ENCODE measurements at places on chromosomes 2 and 18.

- DNase-seq: no peak
Measured at GRCh38 chr18:74277296-74277695, 14.5 kb downstream of the CYB5A start.

- peak; percentile 76 for DNase-seq
Measured at GRCh38 chr18:21167641-21168377, 56.2 kb upstream of the ROCK1 start.

DNA sequence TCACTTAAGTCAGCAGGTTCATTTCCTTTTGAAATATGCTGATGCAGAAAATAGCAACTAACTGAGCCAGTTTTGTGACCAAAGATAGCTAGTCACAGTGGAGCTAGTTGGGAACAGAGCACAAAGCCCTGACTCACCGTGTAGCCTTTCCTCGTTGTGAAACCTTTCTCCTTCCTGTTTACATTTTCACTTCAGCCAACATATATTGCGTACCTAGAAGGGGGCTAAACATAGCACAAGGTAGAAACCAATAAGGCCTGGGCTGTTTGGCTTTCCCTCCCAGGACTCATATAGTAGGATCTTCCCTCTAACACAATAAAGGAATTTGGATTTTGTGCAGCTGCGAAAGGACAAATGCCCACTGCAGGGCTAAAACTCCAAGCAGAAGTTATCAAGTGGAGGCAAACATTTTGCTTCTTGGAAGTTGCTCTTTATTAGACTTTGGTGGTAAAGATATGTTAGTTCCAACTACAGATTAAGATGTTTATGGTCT is 24.5 kb upstream of the LPIN2 start:
- DNase-seq: no peak

DNA sequence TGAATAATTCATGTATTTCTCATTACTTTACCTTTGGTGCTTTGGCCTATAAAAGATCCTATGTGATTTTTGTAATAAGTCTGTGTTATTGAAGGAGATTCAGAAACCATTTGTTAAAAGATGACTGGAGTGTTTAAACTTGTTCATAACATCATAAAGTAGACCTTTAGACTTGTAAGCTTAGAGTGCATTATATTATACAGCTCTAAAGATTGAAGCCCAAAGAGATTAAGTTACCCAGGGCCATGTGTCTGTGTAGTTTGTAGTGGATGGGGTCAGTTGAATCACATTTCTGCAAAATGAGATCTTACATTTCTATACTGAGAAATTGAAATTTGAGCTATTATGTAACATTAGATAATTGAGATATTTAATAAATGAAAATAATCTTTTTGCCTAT is 60.2 kb upstream of the STON1 start:
- DNase-seq: no peak

GRCh38 chr2:235806986-235807750 is 313.3 kb downstream of the AGAP1 start:
- DNase-seq: peak; percentile 82

- DNase-seq: no peak
Measured at GRCh38 chr2:236843161-236843968, 242.3 kb upstream of the COPS8 start.

DNA sequence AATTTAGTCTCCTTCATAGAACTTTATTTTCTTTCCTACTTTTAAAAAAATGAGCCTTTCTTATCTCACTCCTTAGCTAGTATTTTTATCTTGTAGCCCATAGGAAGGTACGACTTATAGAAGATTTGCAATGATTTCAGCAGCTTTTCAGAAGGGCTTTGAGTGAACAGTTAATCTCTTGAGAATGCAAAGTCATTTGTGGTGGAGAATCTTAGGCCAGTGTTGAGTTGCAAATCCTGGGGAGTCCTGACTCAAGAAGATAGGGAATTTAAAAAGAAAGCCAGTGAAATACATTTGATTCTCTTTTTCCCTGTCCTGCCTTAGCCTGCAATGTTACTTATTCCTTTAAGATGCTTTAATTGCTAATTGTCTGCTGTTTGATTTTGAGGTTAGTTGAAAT is 33.6 kb downstream of the LYPD6 start:
- no peak for DNase-seq

DNA sequence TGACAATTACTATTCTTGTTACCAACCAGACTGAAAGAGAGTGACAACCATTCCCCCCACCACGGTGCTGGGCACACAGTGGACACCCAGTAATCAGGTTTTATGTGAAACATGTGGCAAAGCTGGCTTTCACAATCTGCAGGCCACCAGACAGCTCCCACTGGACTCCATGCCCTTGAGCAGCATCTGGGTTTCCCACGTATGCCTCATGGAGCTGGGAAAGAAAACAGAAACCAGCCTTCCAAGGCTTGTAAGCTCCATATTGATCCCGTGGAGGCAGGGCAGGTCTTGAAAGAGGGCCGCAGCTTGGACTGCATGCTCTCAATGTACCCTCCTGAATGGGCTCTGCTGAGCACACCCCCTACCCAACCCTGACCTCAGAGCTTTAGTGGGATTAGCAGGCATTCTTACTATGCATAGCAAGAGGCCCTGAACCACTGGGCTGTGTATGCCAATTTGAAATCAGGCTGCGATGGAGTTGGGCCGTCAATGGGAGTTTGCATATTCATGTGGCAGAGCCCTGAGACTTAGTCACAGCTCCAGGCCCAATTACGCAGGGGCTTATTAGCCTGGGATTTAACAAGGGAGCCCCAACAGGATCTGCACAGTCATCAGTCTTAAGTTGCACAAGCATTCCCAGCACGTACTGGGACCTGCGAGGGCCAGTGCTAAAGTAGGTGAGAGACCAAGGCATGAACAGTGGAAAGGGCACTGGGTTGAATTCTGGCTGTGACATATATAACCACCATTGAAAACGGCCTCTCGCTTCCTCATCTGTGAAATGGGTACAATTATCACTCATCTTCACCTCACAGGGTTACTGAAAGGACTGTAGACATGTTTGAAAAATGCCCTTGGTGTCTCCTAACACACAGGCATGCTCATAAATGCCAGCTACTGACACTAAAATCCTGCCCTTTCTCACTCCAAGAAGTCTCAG is 10.5 kb downstream of the C1QL2 start:
- peak; percentile 61 for DNase-seq

DNA sequence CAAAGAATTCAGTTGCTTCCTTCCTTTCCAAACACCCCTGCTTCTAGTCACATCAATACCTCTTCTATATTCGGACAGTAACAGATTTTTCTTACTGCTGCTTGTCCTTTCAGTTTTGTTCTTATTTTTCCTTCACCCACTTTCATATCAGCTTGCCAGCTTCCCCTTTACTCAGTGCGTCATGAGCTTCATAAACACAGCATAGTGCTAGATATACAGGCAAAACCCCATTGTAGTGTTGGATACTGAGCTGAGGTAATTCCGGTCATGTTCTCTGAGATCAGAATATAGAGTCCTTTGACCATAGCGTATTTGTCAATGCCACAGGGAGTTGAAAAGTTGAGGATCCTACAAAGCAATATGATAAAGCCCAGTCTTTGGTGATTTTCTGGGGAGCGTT is 2.4 kb downstream of the FARP2 start:
- DNase-seq: no peak

- DNase-seq: peak; percentile 79
Measured at GRCh38 chr2:118807668-118808428, 39.6 kb downstream of the EN1 start.

DNA sequence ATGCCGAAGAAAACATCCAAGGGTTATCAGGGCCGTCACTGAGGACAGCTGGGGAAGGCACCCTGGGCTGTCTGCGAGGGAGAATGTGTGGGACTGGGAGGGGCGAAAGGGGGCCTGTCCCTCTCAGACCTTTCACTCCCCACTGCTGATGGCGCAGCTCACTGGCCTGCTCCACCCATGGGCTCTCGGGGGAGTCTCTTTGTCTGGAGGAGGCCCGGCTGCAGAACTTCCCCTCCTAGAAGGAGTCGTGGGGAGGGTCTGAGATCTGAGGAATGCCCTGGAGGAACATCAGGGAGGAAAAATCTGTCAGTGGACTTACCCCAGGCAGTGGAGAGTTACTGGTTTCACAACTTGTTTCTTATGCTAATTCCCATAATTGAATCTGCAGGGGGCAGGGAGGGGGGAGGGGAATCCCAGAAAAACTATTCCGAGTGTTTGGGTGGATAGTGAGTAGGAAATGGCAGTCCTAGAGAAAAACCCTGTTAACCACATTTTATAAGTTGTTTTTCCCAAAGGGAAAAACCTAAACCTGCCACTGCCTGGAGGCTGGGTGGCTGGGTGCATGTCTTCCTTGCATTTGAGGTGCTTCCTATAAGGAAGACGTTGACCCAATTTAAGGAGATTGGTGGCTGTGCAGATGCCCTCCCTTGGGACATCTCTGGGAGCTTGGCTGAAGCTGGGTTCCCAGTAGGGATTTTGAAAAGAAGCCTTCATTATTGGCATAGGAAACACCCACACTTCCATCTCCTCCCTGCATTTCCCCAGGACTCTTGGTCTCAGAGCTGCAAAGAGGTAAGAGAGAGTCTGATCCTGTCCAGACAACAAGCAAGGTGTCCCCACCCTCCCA is 11.7 kb upstream of the SEMA4C start:
- peak; percentile 89 for DNase-seq

GRCh38 chr2:112869258-112869842 is 32.8 kb upstream of the IL1B start:
- DNase-seq: no peak

- DNase-seq: no peak
Measured at GRCh38 chr2:54226260-54226659, 29.8 kb downstream of the TSPYL6 start.

DNA sequence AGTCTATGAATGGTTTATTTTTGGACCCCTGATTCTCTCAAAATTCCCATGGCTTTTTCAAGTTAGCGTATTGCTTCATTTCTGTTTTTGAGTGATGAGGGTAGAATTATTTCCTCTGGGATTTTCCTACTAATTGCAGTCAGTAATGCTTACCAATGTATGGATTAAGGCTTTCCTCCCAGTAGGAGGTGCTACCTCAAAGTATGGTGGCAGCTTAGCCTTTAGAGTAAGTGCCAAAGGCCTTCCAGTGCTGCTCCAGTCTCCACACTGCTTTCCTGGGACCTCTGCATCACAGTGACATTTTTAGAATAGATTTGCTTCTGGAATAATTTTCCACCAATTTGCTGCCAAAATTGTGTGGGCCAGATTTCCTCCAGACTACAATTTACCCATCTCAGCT is 16.2 kb upstream of the SSB start:
- DNase-seq: no peak

DNA sequence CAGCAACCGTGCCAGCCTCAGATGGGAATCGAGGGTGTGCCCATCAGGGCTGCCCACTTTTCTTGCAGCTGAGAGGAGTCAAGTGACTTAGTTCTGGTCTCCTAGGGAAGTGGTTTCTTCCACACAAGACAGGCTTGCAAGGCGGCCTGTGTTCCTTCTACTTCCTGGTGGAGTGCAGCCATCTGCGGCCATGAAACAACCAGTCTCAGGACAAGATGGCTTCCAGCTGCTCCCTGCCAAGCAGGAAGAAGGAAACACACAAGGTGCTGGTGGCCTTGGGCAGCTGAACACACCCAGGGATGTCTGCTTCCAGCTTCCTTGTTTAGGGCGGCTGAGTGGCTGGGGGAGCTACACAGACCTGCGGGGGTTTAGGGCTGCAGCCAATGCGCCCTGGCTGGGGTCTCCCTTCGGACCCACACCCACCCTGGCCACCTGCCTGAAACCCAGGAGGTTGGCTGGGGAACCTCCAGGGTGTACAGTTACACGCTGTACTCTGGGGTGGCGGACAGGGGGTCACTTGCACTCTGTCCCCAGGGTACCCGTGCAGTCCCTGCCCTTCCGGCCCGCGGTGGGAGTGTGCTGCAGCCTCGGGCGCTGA is 34.7 kb downstream of the PTPN18 start:
- DNase-seq: peak; percentile 40

GRCh38 chr2:224893848-224894247 is 148.4 kb downstream of the DOCK10 start:
- DNase-seq: no peak

GRCh38 chr2:135743860-135744259 is 2.2 kb downstream of the UBXN4 start:
- DNase-seq: no peak

DNA sequence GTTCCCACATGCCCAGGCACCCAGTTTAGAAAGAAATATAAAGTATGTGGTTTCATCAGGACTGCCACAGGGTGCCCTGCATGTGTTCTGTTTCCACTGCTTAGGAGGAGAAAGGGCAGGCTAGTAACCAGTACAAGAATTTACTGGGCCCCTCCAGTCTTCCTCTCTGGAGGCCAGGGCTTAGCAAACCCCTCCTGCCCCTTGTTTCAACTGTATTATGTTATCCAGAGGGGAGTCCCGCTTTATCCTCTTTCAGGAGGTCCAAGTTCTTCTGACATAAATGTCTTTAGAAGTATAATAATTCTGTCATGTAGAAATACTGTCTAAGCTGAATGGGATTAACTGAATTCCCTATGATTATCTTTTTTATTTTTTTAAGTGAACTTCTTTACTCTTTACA is 132.1 kb downstream of the WDSUB1 start:
- no peak for DNase-seq

GRCh38 chr2:238009563-238009962 is 42.7 kb downstream of the UBE2F start:
- no peak for DNase-seq

DNA sequence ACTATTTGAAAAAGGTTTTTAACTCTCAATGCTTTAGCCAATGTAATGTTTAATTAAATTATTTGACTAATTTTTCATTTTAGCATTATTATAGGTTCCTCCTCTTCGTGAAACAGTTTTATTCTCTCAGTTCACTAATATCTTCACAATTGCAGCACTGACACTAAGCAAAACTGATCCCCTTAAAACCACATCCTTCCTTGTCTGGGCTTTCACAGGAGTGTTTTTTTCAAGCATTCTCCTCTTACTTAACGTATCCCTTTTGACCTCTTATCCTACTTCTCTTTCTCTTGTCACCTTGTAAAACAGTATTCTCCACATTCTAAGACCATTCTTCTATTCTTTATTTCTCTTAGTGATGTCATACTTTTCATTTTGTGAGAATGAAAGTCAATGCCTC is 112.8 kb downstream of the DSC3 start:
- DNase-seq: no peak

DNA sequence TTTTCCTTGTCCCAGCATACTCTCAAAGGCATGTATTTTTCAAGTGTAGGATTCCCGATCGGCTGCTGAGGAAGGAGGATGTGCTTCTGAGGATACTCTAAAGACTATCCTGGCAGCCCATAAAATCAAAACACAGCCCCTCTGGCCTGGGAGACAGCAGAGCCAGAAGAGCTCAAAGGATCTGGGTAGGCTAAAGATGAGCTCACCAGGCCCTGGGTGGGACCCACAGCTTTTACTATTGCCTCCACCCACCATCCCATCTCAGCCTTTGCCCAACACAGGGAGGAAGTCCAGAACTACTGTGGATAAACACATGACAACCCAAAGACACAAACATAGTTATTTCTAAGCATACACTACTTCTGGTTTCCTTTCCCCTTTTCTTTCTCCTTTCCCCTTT is 79.1 kb upstream of the ZFP36L2 start:
- no peak for DNase-seq

GRCh38 chr2:225083276-225083675 is 41.0 kb upstream of the DOCK10 start:
- DNase-seq: no peak

GRCh38 chr2:31192851-31193392 is 24.4 kb downstream of the CAPN14 start:
- DNase-seq: peak; percentile 51

GRCh38 chr2:17892770-17893534 is 14.5 kb downstream of the KCNS3 start:
- no peak for DNase-seq

GRCh38 chr2:121480826-121481225 is 49.9 kb upstream of the RNU4ATAC start:
- DNase-seq: no peak
